CD4-positive, CD25-positive, alpha-beta regulatory T cell (primary cell): ENCODE measurements at places on chromosomes 4 and X.

DNA sequence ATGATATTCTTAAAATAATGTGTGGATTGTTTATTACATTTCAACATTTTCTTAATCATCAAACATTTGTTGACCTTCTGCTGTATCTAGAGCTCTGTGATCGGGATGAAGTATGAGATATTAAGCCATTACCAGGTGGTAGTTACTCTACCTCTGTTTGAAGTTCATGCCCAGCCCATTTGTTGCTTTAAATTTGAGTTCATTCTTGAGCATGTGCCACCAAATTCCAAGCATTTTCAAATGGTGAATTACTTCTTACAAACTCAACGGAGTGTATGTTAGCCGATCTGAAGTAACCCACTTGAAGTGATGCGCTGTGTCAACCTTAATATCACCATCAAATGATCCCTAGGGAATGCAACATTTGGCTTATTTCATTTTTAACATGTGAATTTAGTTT, 7.3 kb upstream of the DTHD1 start:
- DNase-seq = no peak

DNA sequence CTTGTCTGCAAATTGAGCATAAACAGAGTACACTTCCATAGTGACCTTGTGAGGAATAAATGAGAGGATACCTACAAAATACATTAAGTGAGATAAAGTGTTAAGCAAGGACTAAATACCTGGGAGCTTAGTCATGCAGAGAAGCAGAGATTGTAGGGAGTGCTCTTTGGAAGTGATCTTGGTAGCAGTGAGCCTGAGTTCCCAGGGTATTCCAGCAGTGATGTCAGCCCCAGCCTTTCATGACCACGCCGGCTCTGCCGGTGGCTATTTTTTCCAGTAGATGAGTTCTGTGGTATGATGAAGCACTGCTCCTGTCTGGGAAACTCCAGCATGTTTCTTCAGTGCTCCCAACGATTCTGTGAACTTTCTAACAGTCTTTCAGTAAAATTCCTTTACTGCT, 391.5 kb upstream of the IGFBP7 start:
- DNase-seq = no peak

DNA sequence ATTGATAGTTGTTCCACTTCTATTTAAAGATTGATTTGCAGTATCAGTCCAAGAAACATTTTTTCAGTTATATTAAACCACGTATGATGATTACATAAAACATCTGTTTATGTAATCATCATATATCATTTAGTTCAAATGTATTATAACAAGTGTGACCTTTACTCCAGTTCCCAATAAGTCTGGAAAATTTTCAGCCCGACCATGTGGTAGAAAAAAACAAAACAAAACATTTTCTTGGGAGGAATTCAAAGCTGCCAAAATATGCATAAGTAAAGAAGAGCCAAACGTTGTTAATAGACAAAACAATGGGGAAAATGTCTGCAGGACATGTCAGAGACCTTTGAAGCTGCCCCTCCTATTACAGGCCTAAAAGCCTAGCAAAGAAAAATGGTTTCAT, 709.1 kb downstream of the FAT4 start:
- no peak for DNase-seq

- no peak for DNase-seq
These were observed 28.6 kb downstream of the CLNK start for GRCh38 chr4:10655968-10656367.

GRCh38 chrX:147876849-147877646, 34.7 kb upstream of the FMR1 start:
- DNase-seq = no peak
